T-helper 1 cell (primary cell): ENCODE measurements at places on chromosomes 5 and 9.

- no peak for DNase-seq
Observed at GRCh38 chr5:127615916-127616315, 33.0 kb upstream of the CTXN3 start.

DNA sequence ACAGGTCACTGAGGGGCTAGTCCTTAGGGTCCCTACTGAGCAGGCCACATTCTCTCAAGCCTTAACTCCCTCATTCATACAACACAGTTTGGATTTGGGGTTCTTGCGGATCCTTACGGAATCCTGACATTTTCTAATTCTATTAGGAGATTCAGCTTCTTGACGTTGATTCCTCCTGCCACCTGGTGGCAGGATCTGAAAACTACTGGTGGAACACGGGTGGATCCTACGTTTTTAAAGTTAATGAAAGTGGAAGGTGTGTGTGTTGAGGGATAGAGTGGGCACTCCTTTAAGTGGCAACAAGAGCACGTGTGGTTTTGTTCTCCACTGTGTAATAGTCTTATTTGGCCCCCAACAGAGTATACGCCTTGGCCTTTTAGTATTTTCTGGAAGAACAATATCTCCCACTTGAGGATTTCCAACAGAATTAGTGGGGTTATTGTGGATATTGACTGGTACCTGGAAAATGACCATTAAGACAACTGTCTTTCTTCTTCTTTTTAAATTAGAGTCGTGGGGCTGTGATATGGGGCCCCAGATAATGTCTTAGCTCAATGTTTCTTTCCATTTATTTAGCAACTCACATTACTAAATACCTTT is 25.2 kb downstream of the SLC28A3 start:
- peak; percentile 61 for DNase-seq

- DNase-seq = no peak
Observed at GRCh38 chr5:21773456-21773855, 1079.7 kb downstream of the CDH12 start.

DNA sequence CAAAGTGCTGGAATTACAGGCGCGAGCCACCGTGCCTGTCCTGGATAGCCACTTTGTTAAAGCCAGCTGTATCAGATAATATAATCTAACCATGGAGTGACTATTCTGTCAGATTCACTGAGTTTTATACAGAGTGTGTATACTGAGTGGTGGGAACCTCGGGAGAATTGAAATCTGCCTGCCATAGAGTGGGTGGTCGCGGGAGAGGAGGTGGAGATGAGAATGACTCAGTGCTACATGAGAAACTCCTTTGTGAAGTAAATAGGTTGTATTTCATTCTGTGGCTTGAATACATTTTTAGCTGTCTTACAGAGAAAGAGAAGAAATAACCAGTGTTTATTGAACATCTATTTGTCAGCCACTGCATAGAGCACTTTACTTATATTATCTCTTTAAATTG is 26.4 kb downstream of the ATP6V0E1 start:
- no peak for DNase-seq

- no peak for DNase-seq
Observed at GRCh38 chr5:151557951-151558350, 33.2 kb downstream of the FAT2 start.

GRCh38 chr9:104748359-104749031 is 1.0 kb downstream of the NIPSNAP3A start:
- DNase-seq = no peak

DNA sequence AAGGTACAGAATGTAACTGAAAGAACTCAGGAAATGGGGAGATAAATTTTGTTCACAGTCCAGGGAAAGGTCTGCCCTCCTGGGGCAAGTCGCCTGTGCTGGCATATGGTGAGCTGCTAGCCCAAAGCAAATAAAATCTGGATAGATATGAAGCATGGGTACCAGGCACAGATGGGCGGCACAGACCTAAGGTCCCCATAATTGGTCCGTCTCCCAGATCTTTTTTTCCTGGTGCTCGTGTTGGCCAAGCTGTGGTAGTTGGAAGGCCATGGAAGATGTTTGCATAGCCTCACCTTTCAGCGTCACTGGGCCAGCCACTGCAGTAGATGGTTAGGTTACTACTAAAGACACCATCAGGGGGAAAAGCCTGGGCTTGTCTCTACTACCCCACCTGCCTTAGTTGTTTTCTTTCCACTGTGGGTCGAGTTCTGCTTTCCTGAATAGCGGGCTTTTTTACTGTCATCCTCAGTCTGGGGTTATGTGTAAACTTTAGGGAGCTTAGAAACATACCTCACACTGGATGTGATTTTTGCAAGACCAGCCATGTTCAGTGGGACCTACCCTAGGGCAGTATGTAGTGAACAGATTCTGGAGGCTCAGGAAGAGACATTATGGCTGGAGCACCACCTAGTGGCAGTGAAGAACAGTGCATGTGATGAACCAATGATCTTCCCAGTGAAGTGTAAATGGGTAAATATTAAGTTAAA is 24.2 kb upstream of the GLRX start:
- DNase-seq = peak; percentile 66

- no peak for DNase-seq
Observed at GRCh38 chr9:8436786-8437185, 637.2 kb upstream of the DMAC1 start.

- DNase-seq = no peak
Observed at GRCh38 chr9:99034149-99034548, 70.8 kb upstream of the TGFBR1 start.

DNA sequence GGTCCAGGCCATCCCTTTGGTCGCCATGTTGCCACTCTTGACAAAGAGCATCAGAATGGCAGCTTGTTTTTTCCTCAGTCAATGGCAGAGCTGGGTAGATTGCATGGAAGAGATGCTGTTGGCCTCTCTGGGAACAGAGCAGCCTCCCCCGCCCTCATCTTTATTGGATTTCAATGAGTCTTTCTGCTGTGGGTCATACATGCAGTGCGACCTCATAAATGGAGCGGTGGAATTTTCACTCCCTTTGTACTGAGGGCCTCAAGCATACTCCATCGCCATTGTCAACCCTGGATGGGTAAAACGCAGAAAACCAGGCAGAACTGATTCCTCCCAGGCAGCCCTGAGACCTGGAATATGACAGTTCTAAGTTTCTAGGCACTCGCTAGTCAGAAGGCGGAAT is 71.8 kb downstream of the ZNF618 start:
- DNase-seq = no peak

GRCh38 chr5:40240111-40240510 is 439.6 kb upstream of the PTGER4 start:
- DNase-seq = no peak

DNA sequence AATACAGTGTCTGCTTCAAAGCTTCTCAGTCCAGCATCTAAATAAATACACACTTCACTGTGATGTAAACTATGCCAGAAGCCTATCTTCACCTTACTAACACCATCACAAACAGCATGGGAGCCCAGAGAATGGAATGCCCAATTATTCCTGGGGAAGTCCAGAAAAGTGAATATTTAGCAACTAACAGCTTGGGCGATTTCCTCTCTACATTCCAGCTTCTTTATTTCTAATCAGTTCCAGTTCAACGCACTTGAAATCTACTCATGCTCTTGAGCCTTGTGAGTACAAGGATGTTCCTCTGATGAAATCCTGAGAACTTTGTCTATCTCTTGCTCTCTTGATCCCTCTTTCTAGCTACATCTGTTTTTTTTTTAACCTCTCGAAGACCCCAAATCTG is 100.4 kb upstream of the C9orf72 start:
- DNase-seq = no peak

GRCh38 chr9:138022121-138022741 is 144.6 kb downstream of the CACNA1B start:
- no peak for DNase-seq

DNA sequence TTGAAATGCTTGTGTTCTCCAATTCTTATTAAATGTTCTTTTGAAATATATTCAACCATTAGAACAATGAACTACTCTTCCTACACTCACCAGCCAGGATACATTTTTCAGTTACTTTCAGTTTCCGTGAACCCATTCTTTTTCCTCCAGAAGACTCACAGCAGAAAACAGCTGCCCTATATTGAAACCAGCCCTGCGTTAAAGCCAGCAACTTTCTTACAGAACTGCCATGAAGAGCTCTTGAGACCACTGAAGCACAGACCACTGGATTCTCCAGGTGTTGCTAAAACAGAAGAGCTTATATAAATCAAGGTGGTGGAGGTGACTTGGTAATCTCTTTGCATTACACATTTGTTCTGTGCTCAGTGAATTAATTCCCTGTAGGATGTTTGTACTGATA is 365.9 kb upstream of the C9orf72 start:
- no peak for DNase-seq

GRCh38 chr9:20683351-20684034 is 566 bp upstream of the FOCAD start:
- peak; percentile 15 for DNase-seq

DNA sequence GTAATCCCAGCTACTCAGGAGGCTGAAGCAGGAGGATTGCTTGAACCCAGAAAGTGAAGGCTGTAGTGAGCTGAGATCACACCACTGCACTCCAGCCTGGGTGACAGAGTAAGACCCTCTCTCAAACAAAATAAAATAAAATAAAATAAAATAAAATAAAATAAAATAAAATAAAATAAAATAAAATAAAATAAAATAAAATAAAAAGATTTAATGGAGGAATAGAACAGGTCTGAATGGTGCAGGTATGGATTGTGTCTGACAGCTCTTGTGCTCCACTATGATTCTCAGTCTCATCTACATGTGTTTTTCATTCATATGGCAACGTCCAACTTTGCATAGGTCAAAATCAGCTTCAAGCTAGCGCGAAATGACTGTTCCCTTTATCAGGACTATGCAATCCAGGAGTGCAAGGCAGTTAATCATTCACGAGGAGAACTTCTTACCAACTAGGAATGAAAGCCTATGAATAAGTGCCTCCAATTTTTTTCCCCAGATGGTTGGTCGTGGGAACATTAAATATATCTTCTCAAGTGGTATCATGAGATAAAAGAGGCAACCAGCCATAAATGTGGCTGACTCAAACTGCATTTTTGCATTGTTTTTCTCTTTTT is 1392.3 kb upstream of the CDH9 start:
- DNase-seq = no peak

GRCh38 chr5:156367597-156367996 is 40.6 kb downstream of the SGCD start:
- DNase-seq = no peak

DNA sequence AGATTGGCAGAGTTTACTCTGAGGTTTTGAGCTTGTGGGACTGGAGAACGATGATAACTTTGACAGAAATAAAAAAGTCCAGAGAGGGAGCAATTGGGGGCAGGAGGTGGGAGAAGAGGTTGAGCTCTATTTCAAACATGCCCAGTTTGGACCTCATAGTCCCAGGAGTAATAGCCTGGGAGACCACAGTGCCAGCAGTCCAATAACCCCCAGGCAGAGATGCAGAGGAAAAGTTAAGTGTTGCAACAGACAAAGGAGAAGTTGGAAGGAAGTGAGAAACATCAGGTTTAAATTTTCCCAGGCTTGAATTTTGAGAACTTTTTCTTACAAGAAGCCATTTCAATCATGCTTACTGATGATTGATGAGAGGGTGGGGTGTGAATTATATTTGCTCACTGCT is 117.0 kb upstream of the GHR start:
- no peak for DNase-seq

GRCh38 chr5:148988328-148988727 is 74.5 kb downstream of the SH3TC2 start:
- DNase-seq = no peak

DNA sequence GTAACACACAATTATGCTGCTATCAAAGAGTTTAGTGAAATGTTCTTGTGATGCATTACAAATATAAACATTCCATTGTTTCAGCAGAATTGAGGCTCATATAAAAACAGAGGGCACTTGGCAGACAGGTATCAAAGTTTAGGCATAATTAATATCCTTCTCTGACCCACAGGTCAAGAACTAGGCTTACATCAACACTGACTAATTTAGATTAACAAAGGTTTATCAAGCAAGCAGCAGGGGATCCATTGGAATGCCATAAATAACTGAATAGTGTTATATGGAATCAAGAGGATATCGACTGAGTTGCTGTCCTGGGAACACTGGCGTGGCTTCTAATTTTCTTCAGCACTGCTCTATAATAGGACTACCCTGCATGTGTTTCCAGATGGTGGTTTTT is 414.5 kb upstream of the ARRDC3 start:
- no peak for DNase-seq

GRCh38 chr9:134455934-134456755 is 129.9 kb downstream of the RXRA start:
- DNase-seq = peak; percentile 77

DNA sequence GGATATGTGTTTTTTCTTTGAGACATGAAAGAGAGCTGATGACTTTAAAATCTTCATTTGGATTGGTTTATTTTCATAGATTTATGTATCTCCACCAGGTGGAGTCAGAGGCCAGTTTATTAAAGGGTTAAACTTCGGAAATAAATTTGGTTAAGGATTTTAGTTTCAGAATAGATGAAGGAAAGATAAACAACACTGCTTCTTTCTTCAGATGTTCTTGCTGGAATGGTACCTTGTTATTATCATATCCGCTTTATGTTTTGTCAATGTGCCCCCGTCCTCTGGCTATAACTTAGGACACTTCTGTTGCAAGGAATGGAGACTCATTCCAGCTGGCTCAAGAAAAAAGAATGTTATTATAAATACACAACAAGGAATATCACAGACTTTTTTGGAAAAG is 81.2 kb downstream of the ALDH1A1 start:
- DNase-seq = no peak

- DNase-seq = no peak
Observed at GRCh38 chr5:173672166-173672565, 55.7 kb upstream of the BOD1 start.

DNA sequence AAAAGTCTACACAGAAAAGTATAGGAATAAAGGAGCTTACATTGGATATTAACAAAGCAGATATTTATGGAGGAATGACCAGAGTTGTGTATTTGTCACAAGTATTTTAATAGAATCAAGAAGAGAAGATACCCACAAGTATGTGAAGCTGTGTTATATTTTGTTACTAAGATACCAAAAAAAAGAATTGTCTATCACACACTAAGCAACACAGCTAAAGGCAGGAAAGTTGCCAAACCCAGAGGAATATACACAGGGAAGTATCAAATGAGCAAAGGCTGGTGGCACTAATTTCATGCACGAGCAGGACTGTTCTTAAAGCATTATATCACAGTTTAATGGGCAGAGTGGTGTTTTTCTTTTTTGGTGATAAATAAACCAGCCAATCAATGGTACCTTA is 30.9 kb upstream of the RAI14 start:
- DNase-seq = no peak

DNA sequence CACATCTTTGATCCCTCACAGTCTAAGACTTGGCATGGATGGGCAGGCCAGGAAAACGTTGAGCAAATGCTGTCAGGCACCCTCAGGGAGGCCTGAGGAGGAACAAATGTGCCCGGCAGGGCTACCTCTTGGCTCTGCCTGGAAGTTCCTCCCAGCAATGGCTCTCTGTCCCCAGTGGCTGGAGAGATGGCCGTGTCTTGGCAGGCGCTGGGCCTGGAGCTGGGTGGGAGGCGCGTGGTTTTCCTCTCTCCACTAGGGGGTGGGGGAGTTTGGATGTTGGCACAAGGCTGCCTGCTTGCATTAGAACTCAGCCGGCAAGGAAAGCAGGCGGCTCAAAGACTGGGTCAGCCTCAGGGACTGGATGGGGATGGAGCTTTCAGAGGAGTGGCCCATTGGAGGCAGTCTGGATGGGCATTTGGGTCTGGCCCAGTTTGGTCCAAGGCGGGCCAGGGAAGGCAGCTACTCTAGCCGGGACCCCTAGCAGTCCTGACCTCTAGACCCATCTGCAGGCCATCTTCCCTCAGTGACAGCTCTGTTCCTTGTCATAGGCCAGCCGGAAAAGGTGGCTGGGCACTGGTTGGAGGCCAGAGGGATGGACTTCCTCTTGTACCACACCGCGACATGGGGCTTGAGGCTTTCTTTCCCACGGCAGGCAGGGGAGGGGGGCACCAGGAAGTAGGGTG is 68.2 kb upstream of the STC2 start:
- DNase-seq = no peak

GRCh38 chr5:76249621-76250020 is 153.5 kb upstream of the IQGAP2 start:
- no peak for DNase-seq
